ENCODE measurements at places on chromosomes 6 and 20. TPM values are rescaled to one million over a fixed set of nuclear protein-coding genes. Genes with fewer than 3 reads are reported as not detected.

The OPRM1 gene
- total RNA-seq: not detected

The SEMG1 gene
- not detected for total RNA-seq

The MYB gene
- total RNA-seq: 0.10 TPM

The FAXC gene
- 0.19 TPM for total RNA-seq

The SAMHD1 gene
- total RNA-seq: 22.2 TPM

The TTK gene
- 9.5 TPM for total RNA-seq
